Activated T-helper 2 cell treated with anti-CD3 and anti-CD28 coated beads, Interferon-gamma antibody, Interleukin-2, Interleukin-4, amounts not matched to agents 10 μg/mL and 5 μg/mL and 100 μg/mL, durations not matched to agents 14 hours and 24 hours and 36 hours (primary cell): ENCODE measurements at places on chromosomes 5 and 9.

- no peak for DNase-seq
Measured at GRCh38 chr5:13303445-13303844, 641.0 kb downstream of the DNAH5 start.

GRCh38 chr5:19018822-19019221 is 969.2 kb downstream of the CDH18 start:
- no peak for DNase-seq

DNA sequence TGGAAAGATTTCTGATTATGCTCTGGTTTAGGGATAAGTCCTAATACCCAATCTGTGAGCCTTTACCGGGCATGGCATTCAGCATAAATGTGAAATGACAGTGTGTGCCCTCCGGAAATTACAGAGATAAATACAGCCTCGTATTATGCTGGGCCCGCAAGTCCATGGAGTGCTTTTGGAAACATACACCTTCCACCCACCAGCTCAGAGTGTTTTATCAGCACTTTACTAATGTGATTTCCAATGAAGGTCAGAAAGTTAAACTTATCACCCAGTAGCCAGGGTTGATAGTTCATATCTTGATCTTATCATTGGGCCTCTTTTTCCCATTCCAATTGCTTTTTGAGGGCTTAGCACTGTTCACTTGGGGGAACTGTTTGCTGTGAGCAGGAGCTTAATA is 94.8 kb downstream of the SGCD start:
- no peak for DNase-seq

- no peak for DNase-seq
Measured at GRCh38 chr5:6498968-6499367, 50.3 kb downstream of the UBE2QL1 start.

DNA sequence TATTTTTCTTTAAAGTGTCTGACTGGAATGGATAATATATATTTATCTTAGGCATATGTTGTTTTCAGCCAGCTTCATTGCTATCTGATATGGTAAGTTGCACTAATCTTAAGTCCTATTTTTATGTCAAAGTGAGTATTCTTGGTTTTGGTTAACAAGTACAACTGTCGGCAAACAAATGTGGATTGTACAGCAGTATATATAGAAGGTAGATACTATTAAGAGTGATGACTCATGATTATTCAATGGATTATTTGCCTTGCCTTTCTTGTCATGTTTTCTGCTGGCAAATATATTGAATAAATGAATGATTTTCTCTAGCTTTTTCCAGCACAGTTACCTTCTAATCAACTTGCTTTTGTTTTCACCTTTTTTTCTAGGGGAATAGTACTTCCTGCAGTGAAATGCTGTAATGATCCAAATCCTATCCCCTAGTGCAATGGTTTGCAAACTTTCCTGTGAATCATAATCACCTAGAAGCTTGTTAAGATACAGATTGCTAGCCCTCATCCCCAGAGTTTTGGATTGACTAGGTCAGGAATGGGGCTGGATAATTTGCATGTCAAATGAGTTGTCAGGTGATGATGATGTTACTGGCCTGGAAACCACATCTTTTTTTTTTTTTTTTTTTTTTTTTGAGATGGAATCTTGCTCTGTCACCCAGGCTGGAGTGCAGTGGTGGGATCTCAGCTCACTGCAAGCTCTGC is 60.8 kb upstream of the ARRDC3 start:
- no peak for DNase-seq

DNA sequence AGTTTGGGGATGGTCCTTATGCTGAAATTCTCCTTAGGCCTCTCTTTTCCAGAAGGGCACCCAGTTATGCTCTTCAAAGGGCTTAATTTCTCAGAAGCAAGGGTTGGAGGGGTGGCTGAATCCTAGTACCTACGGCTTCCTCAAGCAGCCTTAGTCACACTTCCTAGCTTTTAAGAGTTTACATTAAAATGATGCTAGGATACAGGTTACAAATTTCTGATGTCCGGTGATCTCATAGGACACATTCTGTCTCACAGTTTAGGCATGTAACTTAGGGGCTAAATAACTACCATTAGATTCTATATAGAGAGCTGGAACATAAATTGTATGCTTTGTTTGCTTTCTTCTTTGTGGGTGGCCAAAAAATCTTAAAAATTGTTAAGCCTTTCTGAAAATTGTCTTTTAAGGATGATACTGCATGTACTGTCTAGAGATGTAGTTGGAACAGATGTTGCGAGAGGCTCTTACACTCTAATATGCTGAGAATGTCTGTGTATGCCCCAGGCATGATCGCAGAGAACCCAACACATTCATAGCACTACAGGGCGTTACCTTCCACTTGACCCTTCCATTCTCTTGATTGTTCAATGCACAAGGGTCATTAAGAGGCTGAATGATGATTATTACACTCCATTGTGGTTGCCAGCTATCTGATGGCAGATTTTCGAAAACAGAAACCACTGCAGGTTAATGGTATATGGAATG is 139.1 kb downstream of the TMEM38B start:
- no peak for DNase-seq

- no peak for DNase-seq
Measured at GRCh38 chr5:5340206-5340729, 82.2 kb upstream of the ICE1 start.
